ENCODE measurements at places on chromosomes 7 and 10.

GRCh38 chr10:112304267-112304859 is 21.2 kb downstream of the TECTB start:
- DNase-seq = no peak

DNA sequence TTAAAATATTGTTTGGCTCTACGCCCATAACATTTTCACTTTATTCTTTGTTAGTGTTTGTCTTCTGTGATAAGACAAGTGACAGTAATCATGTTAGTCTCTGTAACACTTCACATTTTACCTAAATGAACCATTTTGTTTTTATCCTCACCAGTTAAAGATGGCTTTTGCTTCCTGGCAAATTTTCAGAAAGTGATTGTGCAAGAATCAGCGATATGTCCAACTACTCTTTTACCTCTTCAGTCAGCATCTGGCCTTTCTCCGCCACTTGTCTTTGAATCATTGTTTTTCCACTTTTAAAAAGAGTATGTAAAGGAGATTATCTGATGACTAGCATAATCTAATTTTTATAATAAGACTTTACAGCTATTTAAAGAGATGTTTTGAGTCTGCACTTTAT is 3.5 kb downstream of the DGKB start:
- DNase-seq = peak; percentile 60

GRCh38 chr10:95315509-95315908 is 24.7 kb upstream of the PDLIM1 start:
- DNase-seq = no peak

DNA sequence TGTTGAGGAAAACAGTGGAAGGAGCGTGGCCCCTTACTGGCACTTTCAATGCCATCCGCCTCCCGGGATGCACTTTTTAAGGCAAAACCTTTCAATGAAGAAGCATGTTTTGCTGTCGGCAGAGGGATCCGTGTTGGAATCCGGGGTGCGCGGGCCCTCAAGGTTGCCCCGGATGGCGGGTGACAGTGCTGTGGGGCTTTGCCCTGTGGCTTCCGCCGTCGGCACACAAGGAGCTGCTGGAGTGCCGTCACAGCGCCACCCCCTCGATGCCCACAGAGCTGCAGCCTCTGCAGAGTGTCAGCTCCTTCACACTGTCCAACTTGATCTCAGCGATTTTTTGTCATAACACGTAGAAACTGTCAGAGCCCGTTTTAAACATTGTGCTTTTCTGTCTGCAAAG is 59.0 kb downstream of the NKX6-2 start:
- DNase-seq = no peak

DNA sequence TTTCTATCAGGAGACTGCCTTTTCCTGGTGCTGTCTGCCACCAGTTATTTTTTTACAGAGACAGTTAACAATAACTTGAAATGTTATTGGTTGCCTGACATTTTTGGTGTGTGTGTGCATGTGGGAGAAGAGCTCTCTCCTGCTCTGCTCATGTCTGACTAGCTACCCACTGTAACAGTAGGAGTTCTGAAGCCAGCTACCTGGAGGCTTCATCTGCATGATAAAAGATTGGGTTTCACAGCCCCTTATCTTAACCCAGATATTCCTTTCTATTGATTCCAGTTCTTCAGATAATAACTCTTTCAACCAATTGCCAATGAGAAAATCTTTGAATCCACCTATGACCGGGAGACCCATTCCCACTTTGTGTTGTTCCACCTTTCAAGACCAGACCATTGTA is 237.4 kb upstream of the PPP1R3A start:
- no peak for DNase-seq

DNA sequence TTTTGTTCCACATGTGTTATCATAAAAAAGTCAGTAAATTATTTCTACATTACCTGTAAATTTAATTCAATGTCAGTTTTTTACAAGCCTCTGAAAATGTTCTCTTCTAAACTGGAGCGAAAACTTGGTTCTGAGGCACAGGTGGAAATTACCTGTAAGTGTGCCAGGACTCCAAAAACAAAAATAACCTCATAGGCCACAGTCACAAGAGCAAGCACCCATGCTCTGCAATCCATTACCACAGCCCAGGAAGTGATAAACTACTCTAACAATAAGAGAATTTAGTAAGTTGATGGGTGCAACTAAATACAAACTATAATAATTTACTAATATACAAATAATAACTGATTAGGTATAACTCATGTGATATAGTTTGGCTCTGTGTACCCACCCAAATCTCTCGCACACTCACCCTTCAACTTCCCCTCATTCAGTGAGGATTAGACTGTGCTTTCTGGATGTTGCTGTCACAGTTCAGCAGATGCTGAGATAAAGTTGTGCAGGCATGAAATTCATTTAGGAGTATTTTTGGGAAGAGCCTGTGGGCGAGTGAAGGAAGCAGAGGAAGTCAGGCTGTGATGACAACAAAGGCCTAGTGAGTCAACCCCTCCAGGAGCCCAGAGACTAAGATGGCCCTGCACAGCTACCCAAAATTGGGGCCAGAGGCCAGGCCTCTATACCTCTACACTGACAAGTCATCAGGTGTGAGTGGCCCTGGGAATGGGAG is 16.3 kb upstream of the GIMAP6 start:
- no peak for DNase-seq

GRCh38 chr10:43202657-43203447 is 64.0 kb downstream of the RASGEF1A start:
- peak; percentile 35 for DNase-seq

DNA sequence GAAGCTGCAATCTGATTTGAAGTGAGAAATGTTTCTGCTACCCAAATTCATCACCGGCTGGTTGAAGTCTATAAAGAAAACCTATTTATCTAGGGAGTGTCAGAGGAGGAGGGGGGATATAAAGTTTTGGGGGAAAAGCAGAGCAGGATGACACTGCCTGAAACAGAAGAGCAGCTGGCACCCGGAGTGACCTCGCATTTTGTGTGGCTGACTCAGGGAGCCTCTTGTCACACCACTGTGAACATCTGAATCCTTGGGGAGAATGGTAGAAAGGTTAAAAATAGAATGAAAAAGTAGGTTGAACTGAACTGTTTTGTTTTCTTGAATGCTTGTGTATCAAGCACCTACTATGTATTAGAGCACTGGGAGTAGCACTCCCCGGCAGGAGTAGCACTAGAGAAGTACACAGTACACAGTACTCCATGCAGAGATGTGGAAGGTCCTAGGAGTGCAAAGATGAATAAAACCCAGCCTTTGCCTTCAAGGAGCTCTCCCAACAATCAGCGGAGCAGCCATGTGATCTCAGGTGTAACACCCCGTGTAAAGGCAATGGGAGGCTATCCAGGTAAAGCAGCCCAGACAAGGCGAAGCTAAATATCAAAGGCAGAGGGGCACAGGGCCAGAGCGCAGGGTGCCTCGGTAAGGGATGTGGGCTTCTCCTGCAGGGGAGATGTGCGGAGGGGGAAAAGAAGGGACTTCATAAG is 13.5 kb downstream of the CRTAC1 start:
- no peak for DNase-seq

- no peak for DNase-seq
Observed at GRCh38 chr7:155647302-155647701, 2.8 kb downstream of the RBM33 start.

- no peak for DNase-seq
Observed at GRCh38 chr7:46948716-46949115, 633.2 kb downstream of the TNS3 start.

GRCh38 chr7:1591396-1591795 is 21.6 kb upstream of the PSMG3 start:
- no peak for DNase-seq

GRCh38 chr7:157153260-157153659 is 14.5 kb downstream of the UBE3C start:
- no peak for DNase-seq

DNA sequence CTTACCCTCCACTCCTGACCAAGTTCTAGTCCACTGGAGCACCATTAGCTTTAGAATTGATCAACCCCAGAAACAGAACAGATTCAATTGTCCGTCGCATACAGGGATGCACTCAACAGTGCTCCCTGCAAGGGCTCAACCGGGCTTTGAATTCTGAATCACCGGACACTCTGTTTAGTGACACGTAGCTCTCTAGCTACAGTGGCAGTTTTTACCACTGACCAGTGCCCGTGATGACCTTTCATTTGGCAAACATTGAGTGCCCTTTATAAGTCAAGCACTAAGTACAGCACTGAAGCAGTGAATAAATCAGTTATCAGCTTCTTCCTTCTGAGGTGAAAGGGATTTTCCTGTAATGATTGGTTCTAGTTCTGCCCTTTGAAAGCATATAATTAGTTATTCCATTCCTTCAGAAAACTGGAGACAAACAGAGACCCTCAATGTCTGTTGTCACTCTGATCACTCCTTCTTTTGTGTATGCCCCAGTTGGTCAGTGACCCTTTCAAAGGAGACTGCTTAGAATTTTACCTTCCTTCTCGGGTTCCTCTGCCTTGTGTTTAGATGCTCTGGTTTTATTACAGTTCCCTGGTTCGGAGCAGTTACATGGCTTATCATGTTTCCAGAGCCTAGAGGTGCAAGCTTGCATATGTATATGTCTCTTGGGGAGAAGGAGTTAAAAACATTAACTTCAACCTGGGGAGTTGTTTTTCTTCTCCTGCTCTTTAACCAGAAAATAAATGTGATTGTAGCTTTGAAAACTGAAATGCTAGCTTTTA is 68.9 kb downstream of the ZNF365 start:
- no peak for DNase-seq

DNA sequence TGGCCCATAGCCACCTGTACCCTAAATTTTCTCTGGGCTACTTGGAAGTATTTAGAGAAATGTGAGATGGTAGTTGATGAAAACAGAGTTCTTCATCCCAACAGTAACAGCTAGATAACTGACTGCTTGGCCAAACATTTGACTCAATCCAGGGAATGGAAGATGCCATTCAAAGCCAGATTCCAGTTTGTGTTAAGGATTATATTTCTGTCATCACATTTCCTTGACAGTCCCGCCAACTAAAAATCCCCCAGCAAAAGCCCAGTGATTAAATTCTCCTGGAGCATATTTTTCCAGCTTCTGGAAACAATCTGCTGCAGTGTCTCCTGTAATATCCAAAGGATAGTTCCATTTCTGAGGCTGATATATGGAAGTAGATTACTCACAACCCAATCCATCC is 45.4 kb upstream of the PTN start:
- no peak for DNase-seq

GRCh38 chr10:22537810-22538209 is 176.6 kb downstream of the PIP4K2A start:
- DNase-seq = no peak

- DNase-seq = no peak
Observed at GRCh38 chr10:61316676-61317265, 136.4 kb downstream of the TMEM26 start.

DNA sequence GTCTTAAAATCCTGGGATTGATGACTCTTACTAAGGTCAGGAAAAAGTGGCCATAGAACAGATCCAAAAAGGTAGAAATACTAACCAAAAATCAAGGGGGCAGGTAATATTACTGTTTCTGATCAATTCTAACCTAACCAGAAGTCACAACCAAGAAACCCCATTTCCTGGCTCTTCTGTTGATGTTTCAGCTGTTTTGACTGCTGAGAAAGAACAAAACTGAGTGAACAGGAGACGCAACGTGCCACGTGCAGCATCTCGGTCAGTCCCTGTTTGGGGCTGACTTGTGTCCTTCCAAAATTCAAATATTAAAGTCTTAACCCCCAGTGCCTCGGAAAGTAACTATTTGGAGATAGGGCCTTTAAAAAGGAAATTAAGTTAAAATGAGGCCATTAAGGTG is 56.8 kb downstream of the JAZF1 start:
- DNase-seq = no peak

GRCh38 chr10:62348029-62348428 is 26.1 kb upstream of the ZNF365 start:
- DNase-seq = no peak

GRCh38 chr10:81179805-81180452 is 642.2 kb downstream of the SH2D4B start:
- DNase-seq = no peak

GRCh38 chr10:7388602-7389001 is 22.2 kb downstream of the SFMBT2 start:
- DNase-seq = no peak

DNA sequence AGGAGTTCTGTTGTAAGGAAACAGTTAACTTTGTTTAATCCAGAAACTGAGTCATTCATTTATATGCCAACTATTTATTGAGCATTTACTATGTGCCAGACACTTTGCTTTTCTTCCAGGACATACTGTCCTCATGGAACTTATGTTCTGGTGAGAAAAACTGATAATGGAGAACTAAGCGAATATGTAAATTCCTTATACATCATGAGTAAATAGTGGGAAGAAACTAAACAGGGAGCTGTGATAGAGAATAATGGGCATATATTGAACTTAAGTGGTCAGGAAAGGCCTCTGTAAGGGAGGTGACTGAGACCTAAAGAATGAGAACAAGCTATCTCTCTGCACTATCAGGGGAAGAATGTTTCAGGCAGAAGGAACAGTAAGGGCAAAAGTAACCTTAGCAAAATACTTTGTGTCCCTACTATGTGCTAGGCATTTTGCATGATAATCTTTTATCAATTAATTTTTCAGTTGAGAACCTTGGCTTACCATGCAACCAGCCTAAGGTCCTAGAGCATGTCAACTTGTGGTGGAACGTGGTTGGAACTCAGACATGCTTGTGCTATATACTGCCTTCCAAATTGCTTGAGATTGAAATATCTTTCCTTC is 45.4 kb downstream of the ST7 start:
- no peak for DNase-seq

DNA sequence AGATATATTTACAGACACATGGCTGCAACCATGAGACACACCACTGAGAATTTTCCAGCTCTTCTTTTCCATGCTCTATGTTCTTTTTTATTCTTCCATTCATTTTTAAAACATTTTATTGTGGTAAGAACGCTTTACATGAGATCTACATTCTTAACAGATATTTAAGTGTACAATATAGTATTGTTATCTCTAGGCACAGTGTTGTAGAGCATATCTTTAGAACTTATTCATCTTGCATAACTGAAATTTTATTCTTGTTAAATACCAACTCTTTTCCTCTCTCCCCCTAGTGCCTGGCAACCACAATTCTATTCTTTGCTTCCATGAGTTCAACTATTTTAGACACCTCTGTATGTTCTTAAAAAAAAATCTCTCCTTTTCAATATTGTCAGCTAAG is 67.1 kb upstream of the HABP2 start:
- DNase-seq = no peak

- no peak for DNase-seq
Observed at GRCh38 chr10:32227802-32228201, 119.2 kb downstream of the EPC1 start.

GRCh38 chr7:129828989-129829736 is 123.6 kb downstream of the UBE2H start:
- DNase-seq = no peak

DNA sequence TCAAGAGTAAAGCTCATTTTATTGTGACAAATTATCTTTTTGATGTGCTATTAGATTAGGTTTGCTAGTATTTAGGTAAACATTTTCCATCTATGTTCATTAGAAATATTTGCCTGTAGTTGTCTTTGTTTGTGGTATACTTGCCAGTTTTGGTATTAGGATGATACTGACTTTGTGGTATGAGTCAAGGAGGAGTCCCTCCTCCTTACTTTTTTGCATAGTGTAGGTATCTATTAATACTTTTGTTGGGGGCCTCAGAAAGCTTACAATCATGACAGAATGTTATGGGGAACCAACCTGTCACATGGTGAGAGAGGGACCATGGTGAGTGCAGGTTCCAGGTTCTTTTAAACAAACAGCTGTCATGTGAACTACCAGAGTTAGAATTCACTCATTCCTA is 102.1 kb downstream of the ZWINT start:
- DNase-seq = no peak
